ENCODE measurements at places on chromosomes 1 and 21.

DNA sequence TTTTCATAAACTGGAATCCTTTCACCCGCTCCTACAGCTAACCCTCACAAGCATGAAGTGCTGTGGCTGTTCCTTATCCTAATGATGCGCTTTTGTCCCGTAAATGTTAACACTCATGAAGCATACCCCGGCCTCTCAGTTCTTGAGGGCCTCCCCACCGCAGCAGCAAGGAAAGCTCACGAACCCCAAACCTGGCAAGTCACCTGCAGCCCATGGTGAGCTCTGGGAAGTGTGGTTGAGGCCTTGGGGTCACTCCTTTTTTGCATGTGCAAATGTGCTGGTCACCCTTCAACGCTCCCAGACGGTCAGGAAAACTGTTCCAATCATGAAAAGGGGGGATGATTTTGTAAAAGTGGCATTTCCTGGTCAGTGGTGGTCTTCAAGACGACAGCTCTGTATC lies 124.6 kb downstream of the PRDM2 start:
- no peak for DNase-seq

- DNase-seq: no peak
Measured at GRCh38 chr1:46180082-46180616, 3.9 kb upstream of the P3R3URF start.

- DNase-seq: no peak
Measured at GRCh38 chr1:36663772-36664430, 181.2 kb upstream of the CSF3R start.

DNA sequence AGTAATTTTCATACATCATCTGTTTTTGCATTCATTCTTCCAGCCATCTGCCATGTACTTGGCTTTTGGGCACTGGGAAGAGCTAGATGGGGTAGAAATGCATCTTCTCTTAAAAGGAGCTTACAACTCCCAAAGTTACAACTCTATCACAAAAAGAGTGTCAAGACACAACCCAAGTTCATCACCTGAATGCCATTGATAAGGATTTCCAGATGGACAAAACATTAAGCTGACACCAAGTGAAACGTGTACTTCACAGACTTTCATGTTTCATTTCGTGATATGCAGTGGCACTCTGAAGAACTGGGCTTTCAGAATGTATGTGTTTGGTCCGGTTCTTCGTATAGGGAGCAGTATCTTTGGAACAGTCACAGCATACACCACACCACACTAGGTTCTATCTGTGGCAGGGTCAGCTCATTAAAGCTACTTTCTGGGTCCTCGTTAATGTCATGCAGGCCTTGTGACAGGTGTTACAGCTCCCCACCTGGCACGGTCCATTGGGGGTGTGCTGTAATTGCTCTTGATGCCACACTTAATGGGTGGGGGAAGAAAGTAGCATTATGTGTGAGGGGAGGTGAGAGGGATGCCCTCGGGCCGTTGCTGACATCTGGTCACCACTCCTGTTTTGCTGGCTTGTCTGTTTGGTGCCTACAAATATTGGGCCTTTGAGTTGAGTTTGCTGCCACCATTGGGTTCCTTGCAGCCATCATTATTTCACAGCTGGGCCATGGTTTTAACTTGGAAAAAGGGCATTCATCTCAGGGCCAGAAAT lies 164.9 kb downstream of the NFIA start:
- no peak for DNase-seq

DNA sequence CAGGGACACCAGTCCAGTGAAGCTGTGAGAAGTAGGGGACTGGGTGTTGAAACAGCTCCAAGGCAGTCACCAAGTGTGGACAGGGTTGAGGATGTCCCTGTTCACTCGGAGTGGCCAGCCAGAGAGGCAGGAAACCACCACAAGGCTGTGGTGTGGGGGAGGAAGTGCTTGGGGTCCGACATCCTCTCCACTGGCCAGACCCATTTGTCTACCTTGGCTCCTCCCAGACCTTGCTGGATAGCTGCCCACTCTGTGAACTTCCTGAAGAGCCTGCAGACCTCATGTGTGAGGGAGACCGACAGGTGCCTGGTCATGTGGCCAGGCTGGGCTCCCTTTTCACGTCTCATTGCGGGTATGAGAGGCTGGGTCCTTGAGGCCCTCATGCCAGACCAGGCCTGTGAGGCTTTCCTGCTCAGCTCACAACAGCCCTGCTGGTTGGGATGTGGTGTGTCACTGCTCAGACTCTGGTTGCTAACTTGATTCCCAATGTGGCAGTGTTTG lies 21.8 kb downstream of the CYP4B1 start:
- DNase-seq: no peak

GRCh38 chr1:101150266-101150665 lies 86.6 kb upstream of the S1PR1 start:
- no peak for DNase-seq

DNA sequence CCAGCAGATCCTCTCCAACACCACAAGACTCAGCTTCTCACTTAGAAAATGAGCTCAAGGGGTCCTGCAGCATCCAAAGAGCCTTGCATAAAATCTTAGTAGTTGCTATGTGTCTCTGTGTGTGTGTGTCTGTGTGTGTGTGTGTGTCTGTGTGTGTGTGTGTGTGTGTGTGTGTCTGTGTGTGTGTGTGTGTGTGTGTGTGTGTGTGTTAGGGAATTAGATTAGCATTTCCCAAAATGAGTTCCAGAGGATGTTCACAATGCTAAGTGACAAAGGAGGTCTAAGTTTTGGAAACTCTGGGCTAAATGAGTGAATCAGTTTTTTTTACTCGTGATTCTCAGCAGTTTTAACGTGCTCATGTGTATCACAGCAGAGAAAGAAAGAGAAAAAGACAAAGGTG lies 30.5 kb downstream of the TNNT2 start:
- no peak for DNase-seq

- no peak for DNase-seq
Measured at GRCh38 chr1:39105061-39105840, 79.1 kb downstream of the NDUFS5 start.

- DNase-seq: no peak
Measured at GRCh38 chr1:158506369-158506987, 34.5 kb downstream of the OR10R2 start.
